Activated T-helper 1 cell treated with anti-CD3 and anti-CD28 coated beads, Interleukin-12 subunit alpha, Interleukin-12 subunit beta, Interleukin-2, Interleukin-4 antibody, amounts not matched to agents 30 ng/mL and 10 ng/mL and 1 ng/mL, durations not matched to agents 14 hours and 24 hours and 36 hours (primary cell): ENCODE measurements at places on chromosomes 5 and 9.

DNA sequence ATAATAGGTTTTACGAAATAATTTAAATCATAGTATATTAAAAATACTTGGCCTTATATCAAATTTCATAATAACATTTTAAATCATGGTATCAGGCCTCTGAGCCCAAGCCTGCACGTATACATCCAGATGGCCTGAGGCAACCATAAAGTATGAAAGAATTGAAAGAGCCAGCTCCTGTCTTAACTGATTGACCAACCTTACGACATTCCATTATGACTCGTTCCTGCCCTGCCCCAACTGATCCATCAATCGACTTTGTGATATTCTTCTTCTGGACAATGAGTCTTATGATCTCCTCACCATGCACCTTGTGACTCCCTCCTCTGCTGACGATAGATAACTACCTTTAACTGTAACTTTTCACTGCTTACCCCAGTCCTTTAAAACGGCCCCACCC, 545.0 kb downstream of the MTRR start:
- DNase-seq = no peak

DNA sequence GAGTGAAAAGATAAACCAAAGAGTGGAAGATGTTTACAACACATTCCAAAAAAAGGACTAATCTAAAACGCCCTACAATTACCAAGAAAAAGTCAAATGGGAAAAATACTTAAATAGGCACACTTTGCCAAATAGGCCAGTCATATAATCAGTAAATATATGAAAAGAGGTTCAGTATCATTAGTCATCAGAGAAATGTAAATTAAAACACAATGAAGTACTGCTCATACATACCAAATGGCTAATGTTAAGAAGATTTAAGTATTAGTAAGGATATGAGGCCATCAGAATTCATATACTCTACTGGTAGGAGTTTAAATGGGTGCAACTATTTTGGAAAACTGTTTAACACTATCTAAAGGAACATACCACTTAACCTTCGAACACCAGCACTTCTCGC, 47.6 kb downstream of the ZDHHC21 start:
- no peak for DNase-seq

GRCh38 chr5:1799110-1799601, 481 bp downstream of the MRPL36 start:
- DNase-seq = peak; percentile 20

GRCh38 chr5:141760193-141760592, 78.2 kb upstream of the ARAP3 start:
- no peak for DNase-seq

DNA sequence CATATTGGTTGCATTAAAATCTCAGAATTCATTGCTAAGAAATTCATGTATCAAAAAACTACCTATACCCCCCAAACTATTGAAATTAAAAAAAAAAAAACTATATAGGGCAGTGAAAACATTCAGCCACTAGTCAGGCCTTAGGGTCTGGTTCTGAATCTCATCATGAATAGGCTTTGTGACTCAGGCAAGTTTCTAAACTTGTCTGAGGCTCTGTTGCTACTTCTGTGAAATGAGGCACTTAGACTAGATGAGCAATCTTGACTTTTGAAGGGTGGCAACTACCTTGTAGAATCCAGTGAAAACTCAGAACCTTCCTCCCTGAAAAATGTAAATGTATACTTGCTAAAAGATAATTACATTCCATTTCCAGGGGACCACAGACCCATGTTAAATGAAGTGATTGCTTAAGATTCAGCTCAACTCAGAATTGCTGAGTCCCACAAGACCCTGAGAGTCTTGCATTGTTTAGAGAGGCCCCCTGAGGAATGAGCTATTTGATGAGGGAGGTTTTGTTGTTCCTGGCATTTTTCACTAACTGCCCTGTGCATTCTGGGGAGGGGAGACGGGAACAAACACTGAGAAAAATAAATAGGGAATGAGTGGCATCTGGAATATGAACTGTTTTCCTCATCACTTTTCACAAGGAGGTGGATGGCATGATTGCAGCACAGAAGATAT, 29.5 kb downstream of the RAI14 start:
- DNase-seq = no peak

- no peak for DNase-seq
These were observed 1105.8 kb downstream of the CDH18 start for GRCh38 chr5:18882154-18882553.

DNA sequence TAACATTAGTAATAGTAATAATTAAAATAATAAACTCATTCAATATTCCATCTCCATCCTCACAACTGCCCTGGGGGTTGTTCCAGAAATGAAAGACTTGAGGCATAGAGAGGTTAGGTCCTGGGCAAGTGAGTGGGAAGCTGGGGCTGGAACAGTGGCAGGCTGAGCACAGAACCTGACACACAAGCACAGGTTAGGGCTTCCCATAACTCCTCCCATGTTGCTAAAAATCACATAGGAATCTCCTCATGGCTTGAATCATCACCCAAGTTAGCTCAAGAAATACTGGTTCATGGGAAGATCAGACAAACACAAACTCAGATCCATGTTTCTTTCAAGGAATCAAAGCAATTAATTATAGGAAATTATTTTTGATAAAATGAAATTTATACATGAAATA, 487.7 kb downstream of the SEMA5A start:
- DNase-seq = no peak

DNA sequence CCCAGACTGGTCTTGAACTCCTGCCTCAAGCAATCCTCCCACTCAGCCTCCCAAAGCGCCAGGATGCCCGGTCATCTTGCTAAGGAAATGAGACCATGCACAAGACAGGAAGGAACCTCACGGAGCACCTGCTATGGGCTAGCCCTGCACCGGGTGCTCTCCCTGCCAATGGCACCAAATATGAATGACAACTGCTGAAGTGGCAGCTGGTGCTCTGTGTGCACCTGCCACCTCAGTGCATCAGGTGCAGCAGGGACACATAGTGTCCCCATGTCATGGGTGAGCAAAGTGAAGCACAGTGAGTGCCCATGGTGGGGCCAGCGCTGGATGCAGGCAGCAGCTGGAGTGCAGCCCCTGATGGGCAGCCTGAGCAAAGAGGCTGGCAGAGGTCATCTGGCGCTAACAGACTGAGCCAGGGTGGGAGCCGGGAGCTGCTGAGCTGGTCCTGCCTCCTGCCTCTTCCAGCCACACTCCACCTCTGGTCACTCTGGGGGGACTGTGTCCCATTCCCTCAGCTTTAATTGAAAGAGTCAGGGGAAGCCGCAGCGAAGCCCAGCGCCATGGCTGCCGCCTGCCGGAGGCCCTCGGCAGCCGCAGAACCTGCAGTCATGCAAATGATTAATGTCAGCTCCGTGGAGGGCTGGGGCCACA, 46.4 kb downstream of the BARX1 start:
- no peak for DNase-seq

GRCh38 chr5:285991-286557, 14.6 kb downstream of the PDCD6 start:
- no peak for DNase-seq

DNA sequence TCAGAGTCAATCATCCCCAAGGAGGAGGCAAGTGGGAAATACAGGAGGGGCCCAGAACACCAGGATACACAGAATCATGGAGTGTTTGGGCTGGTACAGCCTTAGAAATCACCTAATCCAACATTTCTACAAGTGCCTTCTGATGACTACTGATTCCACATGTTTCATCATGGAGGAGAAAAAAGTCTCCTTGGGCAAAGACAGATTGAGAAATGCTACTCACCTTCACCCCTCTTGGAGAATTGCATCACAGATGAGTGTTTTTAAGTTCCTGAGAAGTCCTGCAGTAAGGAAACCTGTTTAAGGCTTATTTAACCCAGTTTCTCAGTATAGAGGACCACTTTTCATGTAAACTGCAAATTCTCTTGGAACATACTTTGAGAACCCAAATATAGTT, 2.2 kb upstream of the SLIT3 start:
- DNase-seq = no peak

DNA sequence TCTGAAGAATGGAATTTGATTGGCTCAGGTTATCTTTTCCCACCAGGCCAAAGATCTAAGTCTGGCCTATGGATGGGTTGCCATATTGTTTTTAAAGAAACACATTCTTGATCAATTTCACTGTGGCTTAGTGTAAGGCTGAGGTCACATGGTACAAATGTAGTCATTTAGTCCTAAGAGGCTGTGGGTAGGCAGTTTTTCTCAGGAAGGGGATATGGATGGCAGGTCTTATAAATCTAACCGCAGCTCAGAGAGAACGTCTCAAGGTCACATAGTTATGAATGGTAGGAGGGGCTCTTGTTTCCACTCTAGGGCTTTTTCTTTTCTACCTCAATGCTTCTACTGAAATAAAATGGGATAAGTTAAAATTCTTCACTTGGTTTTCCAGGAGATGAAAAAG, 128.6 kb upstream of the ACTBL2 start:
- DNase-seq = no peak

DNA sequence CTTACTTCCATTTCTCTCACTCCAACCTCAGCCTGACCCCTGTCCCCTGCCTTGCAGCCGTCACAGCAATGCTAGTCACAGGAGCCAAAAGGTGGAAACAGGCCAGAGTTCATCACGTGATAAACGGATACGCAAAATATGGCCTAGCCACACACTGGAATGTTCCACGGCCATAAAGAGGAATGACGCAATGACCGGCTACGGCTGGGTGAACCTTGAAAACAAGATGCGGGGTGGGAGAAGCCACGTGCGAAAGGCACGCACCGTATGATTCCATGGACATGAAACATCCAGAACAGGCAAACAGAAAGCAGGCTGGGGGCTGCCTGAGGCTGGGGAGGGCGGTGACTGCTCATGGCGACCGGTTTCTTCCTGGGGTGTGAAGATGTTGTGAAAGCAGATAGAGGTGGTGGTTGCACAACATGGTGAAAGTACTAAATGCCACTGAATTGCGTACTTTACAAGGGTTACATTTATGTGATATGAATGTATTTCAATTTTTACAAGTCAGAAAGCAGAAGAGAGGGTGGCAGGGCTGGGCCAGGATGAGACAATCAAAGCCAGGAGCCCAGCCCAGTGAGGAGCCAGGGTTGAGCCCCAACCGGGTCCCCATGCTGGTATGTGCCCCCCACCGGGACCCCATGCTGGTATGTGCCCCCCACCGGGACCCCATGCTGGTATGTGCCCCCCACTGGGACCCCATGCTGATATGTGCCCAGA, 117.8 kb upstream of the SARDH start:
- no peak for DNase-seq

GRCh38 chr9:85298499-85298898, 443.3 kb downstream of the AGTPBP1 start:
- no peak for DNase-seq

DNA sequence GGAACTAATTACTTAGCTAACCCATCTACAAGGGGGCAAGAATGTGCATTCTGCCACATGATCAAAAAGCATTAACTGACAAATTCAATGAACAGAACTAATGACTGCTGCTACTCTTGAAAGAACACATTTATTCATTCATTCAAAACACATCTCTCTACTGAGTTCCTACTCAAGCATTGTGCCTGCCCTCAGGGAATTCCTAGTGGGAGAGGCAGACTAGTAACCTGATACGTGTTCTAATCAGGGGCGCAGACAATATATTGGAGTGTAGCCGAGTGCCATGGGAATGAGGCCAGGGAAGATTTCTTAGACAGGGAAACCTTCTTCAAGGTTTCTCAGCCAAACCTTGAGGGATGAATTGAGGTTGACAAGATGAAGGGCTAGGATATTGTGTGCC, 56.7 kb upstream of the PAPPA start:
- DNase-seq = no peak

- no peak for DNase-seq
These were observed 5.5 kb upstream of the DMRT2 start for GRCh38 chr9:1044643-1045042.

DNA sequence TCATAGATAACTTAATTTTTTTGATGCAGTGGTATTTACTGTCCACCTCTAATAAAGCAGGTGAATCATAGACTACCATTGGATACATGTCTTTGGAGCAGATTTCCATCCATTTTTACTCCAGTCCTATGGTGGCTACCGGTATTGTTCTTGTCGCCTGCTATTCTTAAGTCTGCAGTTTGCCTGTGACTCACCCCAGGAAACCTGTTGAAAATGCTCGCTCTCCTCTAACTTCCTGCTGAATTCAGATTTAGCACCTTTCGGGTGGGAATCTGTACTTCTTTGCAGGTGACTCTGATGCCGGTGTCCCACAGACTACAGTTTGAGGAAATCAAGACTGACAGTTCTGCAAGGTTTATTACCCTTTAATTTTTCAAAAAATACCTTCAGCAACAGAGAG, 58.8 kb upstream of the DHFR start:
- no peak for DNase-seq

- DNase-seq = no peak
These were observed 54.8 kb downstream of the MYO10 start for GRCh38 chr5:16881251-16881650.

DNA sequence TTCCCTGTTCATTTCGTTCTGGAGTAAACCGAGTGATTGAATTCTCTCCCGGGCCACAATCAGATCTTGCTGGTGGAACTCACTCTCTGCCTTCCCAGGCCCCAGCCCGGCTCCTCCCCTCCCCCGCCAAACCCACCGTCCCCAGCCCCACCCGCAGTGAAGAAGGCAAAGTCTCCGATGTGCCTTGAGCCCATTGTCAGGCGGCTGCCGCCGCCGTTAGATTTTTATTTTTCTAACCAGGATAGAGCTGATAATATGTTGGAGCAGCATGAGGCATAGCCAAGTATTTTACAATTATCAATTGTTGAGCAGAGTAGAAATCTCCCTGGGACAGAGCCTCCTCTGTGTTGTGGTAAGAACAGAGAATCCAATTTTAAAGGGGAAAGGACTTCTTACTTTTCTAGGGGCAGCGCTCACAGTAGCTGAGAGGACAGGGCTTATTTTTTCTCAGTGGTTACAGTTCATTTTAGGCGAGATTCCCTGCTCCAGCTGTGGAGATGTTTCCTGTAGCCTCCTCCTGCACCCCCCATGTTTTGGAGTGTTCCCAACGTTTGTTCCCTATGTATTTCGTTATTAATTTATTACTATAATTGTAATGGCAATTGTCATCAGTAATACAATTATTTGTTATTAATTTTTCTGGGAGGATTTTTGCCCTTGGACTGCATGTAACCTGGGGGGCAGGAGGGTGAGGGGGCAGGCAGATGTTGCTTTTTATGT, 1.3 kb downstream of the PSAT1 start:
- no peak for DNase-seq

DNA sequence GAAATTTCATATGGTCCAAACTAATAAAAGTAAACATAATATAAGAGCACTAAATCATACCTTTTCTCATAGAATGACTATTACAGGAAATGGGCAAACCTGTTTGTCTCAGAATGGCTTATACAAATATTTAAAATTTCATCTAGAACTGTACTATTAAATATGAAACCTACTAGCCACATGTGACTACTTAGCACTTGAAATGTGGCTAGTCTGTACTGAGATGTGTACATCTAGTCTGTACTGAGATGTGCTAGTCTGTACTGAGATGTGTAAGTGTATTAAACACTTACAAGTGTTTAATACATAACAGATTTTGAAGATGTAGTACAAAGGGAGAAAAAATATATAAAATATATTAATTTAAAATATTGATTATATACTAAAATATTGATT, 22.4 kb downstream of the ABITRAM start:
- no peak for DNase-seq
